ENCODE measurements at places on chromosomes 13 and 19.

DNA sequence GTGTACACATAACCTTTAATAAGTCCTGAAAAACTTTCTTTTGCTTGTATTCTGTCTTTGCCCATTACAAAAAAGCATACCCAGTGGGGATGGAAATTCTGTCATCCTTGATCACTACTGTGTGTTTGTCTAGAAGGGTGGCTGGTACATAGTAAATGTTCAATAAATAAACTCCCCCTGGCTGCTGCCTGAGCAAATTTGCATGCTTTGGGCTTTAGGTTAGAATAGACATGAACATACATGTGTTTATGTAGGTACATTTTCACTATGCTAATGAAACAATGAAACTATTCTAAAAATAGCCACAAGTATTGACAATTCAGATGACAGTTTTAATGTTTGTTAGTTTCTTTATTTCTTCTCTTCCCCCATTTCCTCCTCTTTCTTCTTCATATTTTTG, 36.1 kb downstream of the TNFSF13B start:
- no peak for DNase-seq

- no peak for DNase-seq
These were observed 577.6 kb downstream of the EFNB2 start for GRCh38 chr13:105957769-105958438.

DNA sequence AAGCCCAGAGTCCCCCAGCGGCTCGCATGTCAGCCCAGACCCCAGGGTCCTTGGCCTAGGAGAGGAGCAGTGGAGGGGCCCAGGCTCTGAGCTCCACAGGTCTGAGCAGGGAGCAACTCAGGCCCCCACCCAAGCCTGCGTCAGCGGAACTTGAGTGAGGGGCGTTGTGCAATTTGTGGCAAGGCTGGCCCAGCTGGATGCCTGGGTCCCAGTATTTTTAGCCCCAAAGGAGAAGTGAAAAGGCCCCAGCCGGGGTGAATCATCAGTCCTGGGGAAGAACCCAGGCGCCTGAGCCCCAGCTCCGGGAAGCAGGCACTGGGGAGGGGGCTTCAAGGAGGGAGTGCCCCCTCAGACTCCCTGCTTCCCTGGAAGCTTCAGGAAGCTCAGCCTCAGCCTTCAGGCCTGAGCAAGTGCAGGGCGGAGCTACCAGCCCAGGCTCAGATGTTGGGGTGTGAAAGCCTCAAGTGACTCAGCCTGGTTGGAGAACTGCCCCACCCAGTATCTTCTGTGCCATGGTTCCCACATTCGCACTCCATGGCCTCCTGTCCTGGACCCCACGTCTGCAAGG, 7.2 kb downstream of the MED29 start:
- no peak for DNase-seq

- DNase-seq: no peak
These were observed 1162.3 kb downstream of the SLITRK1 start for GRCh38 chr13:82719987-82720386.

- no peak for DNase-seq
These were observed 120.0 kb downstream of the CYSLTR2 start for GRCh38 chr13:48773531-48774275.

- no peak for DNase-seq
These were observed 324.9 kb downstream of the FOXO1 start for GRCh38 chr13:40341501-40341900.

DNA sequence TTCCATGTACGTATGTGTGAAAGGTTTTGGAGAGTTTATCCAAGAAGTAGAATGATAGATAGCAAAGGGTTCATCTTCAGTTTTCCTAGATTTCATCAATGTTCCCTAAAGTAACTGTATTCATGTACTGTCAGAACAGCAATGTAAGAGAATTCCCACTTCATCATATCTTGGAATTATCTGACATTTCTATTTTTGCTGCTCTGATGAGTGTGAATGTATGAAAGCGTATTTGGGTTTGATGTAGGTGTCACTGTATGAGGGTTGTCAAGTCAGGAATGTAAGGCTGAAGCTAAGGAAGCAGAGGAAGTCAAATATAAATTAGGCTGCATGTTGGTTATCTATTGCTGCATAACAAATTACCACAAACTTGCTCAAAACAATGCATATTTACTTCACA, 7.2 kb upstream of the KATNAL1 start:
- no peak for DNase-seq

GRCh38 chr13:112240076-112240475, 136.1 kb upstream of the SPACA7 start:
- DNase-seq: no peak

GRCh38 chr13:53445686-53446085, 417.1 kb downstream of the OLFM4 start:
- no peak for DNase-seq

GRCh38 chr19:49148784-49149651, 6.2 kb downstream of the HRC start:
- DNase-seq: peak; percentile 95

GRCh38 chr19:53844849-53845246, 20.7 kb upstream of the NLRP12 start:
- no peak for DNase-seq
